Pulmonary artery endothelial cell (primary cell): ENCODE measurements at places on chromosomes 3 and 15. TPM values are rescaled to one million over a fixed set of nuclear protein-coding genes. Genes with fewer than 3 reads are reported as not detected.

STX19 gene
- total RNA-seq = not detected in 2 replicates

GRCh38 chr15:52505151-52505550 is 23.5 kb downstream of the MYO5A start:
- DNase-seq = no peak

DNA sequence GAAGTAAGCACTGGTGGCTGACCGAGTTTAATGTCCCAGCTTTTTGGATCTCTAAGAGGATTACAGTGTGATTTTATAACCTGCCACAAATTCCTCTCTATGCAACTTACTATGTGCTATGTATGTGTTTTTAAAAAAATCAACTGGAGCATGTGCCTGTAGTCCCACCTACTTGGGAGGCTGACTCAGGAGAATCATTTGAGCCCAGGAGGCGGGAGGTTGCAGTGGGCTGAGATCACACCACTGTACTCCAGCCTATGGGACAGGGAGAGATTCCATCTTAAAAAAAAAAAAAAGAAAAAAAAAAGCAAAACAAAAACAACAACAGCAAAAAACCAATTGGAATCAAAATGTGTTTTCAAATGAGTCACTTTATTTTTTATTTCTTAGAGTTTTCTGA is 29.6 kb downstream of the DUT start:
- DNase-seq = no peak

CYP8B1 gene
- not detected in 2 replicates for total RNA-seq

USP3 gene
- 39.5 and 46.0 TPM in 2 replicates for total RNA-seq

- no peak for DNase-seq
These were observed 598.6 kb upstream of the TBL1XR1 start for GRCh38 chr3:177795859-177796258.

GRCh38 chr15:74826364-74826819 is at the start of gene CPLX3:
Gene CPLX3, plus strand, starts transcription at chr15:74826627. Its CDS starts 77 bp downstream, at chr15:74826704.
- DNase-seq = no peak

GRCh38 chr3:112689385-112689784 is 48.4 kb upstream of the CCDC80 start:
- DNase-seq = no peak

GLDN gene
- total RNA-seq = not detected in 2 replicates

- no peak for DNase-seq
These were observed 108.5 kb upstream of the UNC13C start for GRCh38 chr15:53869806-53870073.

DVL3 gene
- total RNA-seq = 21.2 and 30.0 TPM in 2 replicates

LRRC31 gene
- not detected in 2 replicates for total RNA-seq

GRCh38 chr3:135868801-135869200 is 96.7 kb upstream of the PPP2R3A start:
- DNase-seq = no peak

DNA sequence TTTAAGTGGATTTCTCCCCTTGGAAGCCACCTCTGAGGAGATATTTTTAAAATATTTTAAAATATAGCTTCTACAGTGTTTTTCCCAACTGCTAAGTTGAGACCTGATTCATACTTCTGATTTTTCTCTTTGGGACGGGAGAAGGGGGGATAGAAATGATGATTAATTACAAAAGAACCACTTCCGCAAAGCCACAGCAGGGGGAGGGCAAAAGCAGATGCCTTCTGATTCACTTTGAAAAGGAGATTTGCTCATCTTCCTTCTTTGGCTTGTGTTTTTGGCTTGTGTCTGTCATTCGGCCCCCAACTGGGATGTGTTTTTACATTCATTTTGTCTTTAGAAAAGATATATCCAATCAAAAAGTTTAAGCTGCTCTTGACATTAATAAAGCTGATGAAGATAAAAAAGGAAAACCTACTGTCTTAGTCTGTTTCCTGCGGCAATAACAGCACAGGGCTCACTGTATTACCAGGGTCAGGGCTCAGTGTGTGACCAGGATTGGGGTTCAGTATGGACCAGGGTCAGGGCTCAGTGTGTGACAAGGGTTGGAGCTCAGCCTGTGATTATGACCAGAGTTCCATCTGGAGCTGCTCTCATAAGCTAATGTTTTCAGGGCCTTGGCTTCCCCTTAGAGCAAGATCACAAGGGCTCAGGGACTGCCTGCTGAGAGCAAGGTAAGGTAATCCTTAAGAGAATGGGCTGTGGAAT is 223.2 kb downstream of the MTHFS start:
- DNase-seq = no peak

KBTBD13 gene
- total RNA-seq = not detected in 2 replicates

DNA sequence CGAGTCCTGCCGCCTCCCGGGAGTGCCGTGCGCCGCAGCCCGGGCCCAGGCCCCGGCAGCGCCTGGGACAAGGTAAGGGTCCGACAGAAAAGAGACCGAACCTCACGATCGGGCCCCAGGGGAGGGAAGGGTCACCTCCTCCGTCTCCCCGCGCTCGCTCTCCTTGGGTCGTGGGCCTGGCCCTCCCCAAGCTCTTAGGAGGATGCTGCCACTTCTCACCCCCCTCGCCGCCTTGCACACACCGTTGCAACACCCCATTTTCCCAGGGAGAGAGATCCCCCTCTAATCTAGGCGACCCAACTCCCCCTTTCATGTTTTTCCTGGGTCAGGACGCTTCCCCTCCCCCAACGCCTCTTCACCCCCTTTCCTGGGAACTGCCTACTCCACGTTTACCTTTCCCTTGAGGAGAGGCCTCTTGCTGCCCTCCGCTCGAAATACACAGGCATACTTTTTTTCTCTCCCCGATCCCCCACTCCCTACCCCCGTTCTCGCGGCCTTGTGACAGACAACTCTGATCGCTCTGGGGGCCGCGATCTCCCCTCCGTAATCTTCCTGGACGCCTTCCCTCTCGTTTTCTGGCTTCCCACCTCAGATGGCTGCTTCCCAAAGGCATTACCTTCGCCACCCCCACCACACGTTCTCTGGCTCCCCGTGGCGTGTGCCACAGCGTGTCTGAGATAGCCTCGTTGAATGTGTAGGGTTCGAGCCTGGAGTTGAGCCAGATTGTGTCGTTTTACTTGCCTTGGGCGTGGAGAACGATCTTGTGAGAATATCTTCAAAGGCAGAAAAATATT is 688 bp downstream of the SETD5 start:
- DNase-seq = no peak

SH3GL3 gene
- total RNA-seq = 0.07 TPM in 1 of 2 replicates, not detected in the other

GRCh38 chr3:146557745-146558144 is 13.3 kb upstream of the PLSCR1 start:
- no peak for DNase-seq

- no peak for DNase-seq
These were observed 639.4 kb upstream of the NAALADL2 start for GRCh38 chr3:174219738-174220137.

DNA sequence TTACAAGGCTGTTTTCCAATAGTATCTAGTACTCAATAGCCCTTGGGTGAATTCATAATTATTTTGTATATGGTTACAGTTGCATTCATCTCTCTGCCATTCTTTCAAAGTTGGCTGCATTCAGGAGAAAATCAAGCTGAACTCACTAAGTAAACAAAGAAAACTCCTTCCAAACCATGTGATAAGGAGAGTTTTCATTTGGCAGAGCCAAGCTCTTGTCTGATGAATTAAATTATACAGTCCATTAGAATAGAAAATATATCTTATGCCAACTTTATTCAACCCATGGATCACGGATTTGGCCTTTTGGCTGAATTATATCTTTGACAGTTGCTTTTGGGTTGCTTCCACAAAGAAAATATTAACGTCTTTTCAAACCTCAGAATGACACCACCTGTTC is 272.3 kb upstream of the ROBO1 start:
- no peak for DNase-seq

DNA sequence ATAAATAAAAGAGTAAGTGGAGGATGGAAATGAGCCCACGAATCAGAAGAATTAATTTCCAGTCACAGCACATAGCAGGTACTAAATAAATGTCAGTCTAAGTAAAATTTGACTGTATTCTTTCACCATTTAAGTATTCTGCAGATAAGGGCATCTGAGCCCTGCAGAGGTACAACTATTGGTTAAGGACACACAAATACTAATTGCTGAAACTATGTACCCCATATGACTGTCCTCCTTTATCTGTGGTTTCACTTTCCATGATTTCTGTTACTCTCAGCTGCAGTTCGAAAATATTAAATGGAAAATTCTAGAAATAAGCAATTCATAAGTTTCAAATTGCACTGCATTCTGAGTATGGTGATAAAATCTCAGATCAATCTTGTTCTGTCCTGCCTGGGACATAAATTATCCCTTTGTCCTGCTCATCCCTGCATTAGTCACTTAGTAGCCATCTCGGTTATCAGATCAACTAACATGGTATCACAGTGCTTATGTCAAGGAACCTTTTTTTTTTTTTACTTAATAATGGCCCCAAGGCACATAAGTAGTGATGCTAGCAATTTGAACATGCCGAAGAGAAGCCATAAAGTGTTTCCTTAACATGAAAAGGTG is 95.1 kb downstream of the LSAMP start:
- DNase-seq = no peak

- DNase-seq = no peak
These were observed 103.3 kb upstream of the COL8A1 start for GRCh38 chr3:99534951-99535704.
